ENCODE measurements at places on chromosomes 7 and 10.

DNA sequence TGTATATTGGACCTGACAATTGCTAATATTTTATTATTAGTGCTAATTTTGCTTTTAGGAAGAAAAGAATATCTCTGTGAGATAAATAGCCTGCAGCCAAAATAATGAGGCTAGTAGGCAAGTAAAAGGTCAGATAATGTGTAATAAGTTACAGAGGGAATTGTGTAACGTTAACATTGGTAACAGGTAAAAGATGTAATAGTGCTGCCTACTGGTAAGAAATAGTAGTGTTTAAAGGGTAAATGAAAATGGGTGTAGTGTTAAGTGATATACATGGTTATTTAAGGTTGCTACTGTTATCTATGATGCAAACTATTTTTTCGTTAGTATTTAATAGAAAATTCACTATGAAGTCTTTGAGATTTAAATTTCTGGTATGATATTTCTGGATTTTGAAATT is 9.2 kb upstream of the FOXP2 start:
- DNase-seq, result no peak

DNA sequence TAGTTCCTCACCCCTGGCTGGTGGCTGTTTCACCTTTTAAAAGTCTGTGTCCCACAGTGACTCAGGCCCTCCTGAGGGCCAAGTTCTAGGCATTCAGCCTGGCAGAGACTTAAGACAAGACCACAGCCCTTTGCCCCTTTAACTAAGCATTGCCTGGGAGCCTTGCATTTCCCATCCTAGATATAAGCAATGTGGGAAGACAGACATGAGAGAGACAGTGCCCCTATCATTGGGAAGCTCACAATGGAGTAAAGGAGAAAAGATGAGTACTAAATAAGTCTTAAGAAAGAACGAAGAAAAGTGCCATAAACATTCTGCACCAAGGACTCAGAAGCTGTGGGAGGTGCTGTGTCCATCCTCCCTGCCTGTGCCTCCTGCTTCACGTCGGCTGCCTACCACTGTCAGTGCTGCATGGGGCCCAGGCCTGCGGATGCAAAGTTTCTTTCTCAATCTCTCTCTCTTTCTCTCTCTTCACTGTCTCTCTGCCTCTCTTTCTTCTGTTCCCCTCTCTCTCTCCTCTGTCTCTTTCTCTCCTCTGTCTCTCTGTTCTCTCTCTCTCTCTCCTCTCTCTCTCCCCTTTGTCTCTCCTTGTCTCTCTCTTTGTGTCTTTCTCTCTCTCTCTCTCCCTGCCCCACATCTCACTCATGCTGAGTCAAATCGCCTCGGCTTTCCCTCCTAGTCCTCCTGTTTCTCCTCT is 21.5 kb downstream of the GPRIN2 start:
- no peak for DNase-seq

GRCh38 chr10:76184647-76185046 is 753.2 kb downstream of the LRMDA start:
- no peak for DNase-seq

GRCh38 chr10:103613616-103614015 is 120.1 kb downstream of the NEURL1 start:
- no peak for DNase-seq

- no peak for DNase-seq
Measured at GRCh38 chr7:92589056-92589455, 1.1 kb downstream of the FAM133B start.

- DNase-seq, result peak; percentile 3
Measured at GRCh38 chr10:21372651-21373410, 152.7 kb downstream of the SKIDA1 start.

- DNase-seq, result peak; percentile 33
Measured at GRCh38 chr10:26556748-26557640, 118.9 kb downstream of the APBB1IP start.

DNA sequence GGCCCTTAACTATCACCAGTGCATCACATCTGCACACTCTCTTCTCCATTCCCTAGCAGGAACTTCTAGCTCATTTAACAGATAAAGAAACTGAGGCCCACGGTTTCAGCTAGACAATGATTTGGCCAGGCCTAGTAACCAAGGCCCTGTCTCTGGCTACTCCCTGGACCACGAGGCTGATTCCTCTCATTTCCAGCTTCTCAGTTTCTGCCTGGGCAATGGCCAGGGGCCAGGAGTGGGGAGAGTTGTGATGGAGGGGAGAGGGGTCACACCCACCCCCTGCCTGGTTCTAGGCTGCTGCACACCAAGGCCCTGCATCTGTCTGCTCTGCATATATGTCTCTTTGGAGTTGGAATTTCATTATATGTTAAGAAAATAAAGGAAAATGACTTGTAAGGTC is 13.5 kb downstream of the AQP1 start:
- DNase-seq, result no peak

All from activated CD4-positive, alpha-beta T cell treated with anti-CD3 and anti-CD28 coated beads for 4 hours (primary cell).